AG10803 (cell line): ENCODE measurements at places on chromosomes 4 and X.
A peak's percentile ranks its signal among the peaks of the same experiment; 100 is the strongest.

GRCh38 chr4:59222221-59222620, 1977.9 kb upstream of the ADGRL3 start:
- DNase-seq = no peak

DNA sequence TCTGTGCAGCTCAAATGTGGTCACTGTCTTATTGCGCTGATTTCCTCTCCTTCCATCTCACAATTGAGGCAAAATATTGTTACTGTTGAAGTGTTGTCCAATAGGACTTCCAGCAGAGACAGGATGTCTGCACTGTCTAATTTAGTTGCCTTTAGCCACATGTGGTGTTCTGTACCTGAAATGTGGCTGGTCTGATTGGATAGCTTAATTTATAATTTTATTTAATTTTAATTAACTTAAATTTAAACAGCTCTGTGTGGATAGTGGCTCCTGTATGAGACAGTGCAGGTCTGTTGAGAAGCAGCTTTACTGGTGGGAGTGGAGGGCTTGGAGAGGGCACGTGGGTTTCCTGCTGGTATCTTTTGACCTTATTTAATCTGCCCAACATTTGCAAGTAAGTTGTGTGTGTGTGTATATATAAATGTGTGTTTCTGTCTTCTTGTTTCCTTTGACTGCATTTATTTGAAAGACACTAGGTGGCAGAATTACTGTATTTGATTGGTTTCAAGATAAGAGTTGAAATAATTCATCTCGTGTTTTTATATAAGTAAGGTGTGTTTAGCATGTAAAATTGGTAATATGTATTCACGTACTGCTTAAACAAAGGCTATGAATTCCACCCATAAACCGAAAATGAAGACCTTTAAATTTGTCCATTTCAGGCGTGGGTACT, 55.3 kb upstream of the MSANTD1 start:
- DNase-seq = no peak

- DNase-seq = peak; percentile 64
Measured at GRCh38 chrX:72714478-72714916, 391 bp upstream of the PHKA1 start.

GRCh38 chr4:185717377-185717741, 94.6 kb downstream of the SORBS2 start:
- DNase-seq = no peak

DNA sequence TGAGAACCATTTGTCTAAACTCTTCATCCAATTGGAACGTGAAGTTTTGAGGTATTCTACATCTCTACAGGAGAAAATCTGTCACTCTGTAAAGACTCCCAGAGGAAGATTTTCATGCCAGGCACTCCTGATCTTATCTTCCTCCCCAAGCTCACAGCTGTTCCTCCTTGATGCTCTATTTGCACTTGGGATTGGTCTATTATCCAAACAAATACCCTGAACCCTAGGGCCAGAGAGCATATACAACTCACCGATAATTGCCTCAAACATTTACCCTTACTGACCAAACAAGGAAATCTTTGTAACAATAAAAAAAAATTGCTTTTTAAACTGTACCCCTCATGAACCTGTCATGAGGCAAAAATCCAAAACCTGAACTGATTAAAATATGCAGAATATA, 372.7 kb downstream of the SH2D1A start:
- DNase-seq = no peak

DNA sequence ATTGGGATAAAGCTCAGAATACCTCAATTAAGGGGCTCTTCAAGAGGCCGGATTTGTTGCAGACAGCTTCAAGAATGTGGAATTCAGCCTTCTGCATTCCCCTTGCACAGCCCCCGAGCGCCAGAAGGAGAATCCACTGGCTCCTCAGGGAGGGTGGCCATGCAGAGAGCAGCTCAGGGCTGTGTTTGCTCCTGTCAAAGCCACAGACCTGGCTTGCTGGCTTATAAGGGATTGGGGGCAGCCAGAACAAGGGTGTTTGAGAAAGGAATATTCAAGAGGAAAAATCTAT, 36.8 kb downstream of the ING2 start:
- no peak for DNase-seq

- no peak for DNase-seq
Measured at GRCh38 chr4:159280442-159281172, 177.7 kb downstream of the RAPGEF2 start.

- DNase-seq = no peak
Measured at GRCh38 chr4:24644983-24645764, 60.8 kb upstream of the DHX15 start.

GRCh38 chr4:145931403-145931802, 7.2 kb downstream of the ZNF827 start:
- DNase-seq = no peak

- peak; percentile 87 for DNase-seq
Measured at GRCh38 chrX:104136241-104137019, 20.4 kb downstream of the SLC25A53 start.

DNA sequence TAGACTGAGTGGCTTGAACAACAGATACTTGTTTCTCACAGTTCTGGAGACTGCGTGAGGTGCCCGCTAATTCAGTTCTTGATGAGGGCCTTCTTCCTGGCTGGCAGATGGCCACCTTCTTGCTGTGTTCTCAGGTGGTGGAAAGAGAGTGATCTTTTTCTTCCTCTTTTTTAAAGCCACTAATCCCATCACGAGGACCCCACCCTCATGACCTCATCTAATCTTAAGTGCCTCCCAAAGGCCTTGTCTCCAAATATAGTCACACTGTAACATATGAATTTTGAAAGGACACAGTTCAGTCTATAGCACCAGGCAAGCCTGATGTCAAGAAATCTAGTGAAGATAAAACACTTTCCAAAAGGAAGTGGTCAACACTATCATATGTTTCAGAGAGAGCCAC, 12.4 kb downstream of the VAMP7 start:
- DNase-seq = no peak

DNA sequence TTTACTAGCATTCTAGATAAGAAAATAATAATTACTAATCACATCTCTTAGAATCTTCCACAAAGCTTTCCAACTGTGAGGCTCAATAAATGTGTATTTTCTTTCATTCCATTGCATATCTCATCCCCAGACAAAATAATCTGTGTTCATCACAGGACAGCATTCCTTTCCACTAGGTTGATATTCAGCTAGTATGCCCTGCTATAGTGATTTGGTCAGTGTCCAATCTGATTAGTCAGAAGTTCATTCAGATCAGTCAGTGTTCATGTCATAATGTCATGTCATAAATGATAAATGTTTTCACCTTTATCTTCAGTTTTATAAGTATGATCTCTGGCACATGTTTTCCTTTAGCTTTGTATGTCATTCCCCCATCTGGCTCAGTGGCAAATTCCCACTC, 611.4 kb downstream of the KCTD8 start:
- no peak for DNase-seq

GRCh38 chrX:10892621-10893225, 218.4 kb upstream of the HCCS start:
- DNase-seq = peak; percentile 81

DNA sequence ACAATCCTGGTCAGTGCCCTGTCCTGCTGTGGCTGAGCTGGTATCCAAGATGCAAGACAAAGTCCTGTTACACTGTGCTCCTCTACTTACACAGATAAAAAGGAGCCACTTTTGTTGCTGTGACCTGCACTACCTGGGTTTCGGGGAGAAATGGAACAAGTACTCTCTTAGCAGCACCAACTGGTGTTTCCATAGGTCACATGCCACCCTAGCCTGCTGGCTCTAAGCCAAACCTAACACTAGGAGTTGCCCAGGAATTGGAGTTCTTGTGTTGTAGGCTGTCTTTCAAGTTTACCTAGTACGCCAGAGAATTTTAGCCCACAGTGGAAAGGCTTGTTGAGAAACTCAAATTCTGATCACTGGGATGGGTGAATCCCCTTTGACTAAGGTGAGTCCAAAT, 727.4 kb downstream of the FAM133A start:
- DNase-seq = no peak

DNA sequence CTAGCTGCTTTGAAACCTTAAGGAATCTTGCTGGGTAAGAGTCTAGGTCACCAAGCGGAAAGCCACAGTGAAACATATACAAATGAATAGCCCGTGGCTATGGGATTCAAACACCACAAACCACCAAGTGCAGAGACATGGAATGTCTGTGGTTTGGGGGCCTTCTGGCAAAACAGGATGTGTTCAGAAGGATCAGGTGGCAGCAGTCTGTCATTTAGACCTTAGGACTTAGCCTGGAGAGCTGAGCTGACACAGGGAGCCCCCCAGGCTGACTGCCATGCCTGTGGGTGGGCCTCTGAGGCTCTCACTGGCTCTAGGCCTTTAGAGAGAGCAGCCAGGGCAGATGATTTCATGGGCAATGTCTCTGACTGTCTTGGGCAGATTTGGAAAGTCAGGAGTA, 225.6 kb downstream of the FBXW7 start:
- peak; percentile 64 for DNase-seq

- no peak for DNase-seq
Measured at GRCh38 chr4:128862608-128863311, 53.3 kb downstream of the JADE1 start.

DNA sequence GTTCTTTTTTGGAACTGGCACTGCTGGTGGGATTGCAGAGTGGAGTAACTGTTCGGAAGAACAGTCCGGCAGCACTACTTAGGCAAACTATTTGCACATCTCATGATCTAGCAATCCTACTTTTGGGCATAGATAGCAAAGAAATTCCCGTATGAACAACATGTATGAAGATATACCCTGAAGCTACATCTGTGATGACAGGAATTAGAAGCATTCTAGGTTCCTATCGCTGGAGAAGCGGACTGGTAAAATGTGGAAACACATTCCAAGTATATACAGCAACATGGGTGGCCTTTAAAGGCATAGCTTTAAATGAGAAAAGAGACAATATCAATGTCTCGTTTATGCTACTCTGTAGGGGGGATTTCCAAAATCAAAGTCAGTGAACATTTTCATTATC, 3.1 kb downstream of the DCAF16 start:
- peak; percentile 29 for DNase-seq

DNA sequence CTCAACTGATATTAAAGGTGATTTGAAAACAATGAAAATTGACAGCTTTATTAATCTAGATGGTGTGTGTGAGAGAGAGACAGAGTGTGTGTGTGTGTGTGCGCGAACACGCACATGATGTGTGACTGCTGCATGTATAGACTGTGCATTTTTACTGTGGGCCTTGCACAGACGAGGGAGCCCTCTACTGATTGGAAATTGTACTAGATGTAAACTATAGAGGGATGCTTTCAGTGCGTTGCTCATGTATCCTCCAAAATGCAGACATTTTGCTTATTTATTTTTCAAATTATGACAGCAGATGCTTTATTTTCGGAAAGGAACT, 168.4 kb upstream of the GK2 start:
- peak; percentile 21 for DNase-seq

DNA sequence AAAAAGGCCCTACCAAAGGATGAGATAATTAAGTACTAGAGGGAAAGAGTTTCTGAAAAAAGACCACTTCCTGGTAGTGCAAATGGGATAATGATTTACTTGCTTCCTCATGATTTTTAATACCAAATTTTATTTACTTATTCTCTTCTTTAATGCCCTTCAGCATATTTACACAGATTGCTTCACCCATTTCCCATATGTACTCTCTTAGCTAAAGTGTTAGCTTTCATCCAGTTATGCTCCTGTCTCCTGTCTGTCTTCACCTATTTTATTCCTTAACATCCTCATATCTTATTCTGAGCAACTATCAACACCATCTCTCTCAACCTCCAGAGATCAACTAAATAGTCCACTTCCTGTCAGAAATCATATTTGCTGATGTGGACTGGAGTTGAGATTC, 183.2 kb upstream of the HS3ST1 start:
- no peak for DNase-seq

GRCh38 chr4:95180531-95181242, 368.1 kb downstream of the UNC5C start:
- no peak for DNase-seq

DNA sequence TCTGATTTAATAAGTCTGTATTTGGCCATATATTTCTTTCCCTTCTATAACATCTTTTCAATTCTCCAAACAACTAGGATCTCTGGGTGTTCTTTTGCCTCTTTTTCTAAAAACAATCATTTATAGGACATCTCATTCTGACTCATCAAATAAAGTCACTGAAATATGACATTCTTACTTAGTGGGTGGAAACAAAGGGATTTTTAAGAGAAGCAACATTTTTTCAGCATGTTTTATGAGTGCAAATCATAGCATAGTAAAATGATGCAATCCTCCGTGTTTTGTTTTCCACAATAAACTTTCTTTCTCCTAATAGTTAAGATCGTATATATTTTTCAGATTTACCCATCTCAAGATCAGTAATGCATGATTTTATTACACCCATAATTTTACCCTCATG, 179.8 kb downstream of the SPCS3 start:
- DNase-seq = peak; percentile 71

- DNase-seq = no peak
Measured at GRCh38 chrX:70026112-70026850, 23.5 kb downstream of the AWAT2 start.

- DNase-seq = peak; percentile 9
Measured at GRCh38 chr4:54365691-54366090, 136.6 kb downstream of the PDGFRA start.

GRCh38 chrX:108053218-108053617, 8.4 kb downstream of the VSIG1 start:
- DNase-seq = no peak

- DNase-seq = no peak
Measured at GRCh38 chrX:97026406-97026805, 142.7 kb downstream of the RPA4 start.

DNA sequence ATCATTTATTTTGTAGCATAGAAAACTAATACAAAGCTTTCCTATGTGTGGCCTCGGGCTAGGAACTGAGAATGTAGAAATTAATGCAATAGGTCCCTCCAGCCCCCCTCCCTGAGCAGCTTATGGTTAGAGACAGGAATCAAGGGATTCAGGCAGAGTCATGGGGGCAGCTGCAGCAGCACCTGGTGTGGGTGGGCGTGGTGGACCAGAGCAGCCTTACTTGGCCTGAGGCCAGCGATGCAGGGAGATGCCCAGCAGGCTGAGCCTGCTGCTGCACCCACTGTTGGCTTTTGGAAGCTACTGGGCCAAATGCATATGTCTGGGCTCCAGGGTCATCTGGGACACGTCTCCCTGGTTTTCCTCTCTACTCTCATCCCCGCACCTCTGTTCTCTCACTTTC, 74.0 kb downstream of the STK32B start:
- DNase-seq = no peak

DNA sequence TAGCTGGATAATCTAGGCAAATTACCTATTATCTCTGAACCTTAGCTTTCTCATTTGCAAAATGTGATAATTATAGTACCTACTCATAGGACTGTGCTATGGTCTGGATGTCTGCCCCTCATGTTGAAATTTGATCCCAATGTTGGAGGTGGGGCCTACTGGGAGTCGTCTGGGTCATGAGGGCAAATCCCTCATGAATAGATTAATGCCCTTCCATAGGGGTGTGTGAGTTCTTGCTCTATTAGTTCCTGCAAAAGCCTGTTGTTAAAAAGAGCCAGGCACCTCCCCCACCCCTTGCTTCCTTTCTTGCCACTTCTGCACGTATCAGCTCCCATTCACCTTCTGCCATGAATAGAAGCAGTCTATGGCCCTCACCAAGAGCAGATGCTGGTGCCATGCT, 73.9 kb downstream of the SERTM2 start:
- DNase-seq = no peak

GRCh38 chrX:47648376-47648775, 2.0 kb downstream of the ELK1 start:
- no peak for DNase-seq
